Right cardiac atrium (tissue), 5 donors: ENCODE measurements at places on chromosomes 16 and 17. TPM values are rescaled to one million over a fixed set of nuclear protein-coding genes. Genes with fewer than 3 reads are reported as not detected.

Gene TMEM132E
- 0.20 TPM for total RNA-seq

Gene NPIPA1
- 76.6 TPM for total RNA-seq

Gene CARD14
- 0.20 TPM for total RNA-seq

Gene USP6
- total RNA-seq: 0.09 TPM

Gene GAST
- not detected for total RNA-seq

Gene TBX6
- total RNA-seq: 1.2 TPM

Gene ZG16
- not detected for total RNA-seq

Gene ARHGDIG
- total RNA-seq: 3.5 TPM

Gene MPV17L
- 9.7 TPM for total RNA-seq

Gene NPB
- total RNA-seq: 0.18 TPM

Gene KCNH4
- total RNA-seq: 0.28 TPM

Gene TBC1D26
- total RNA-seq: not detected

Gene ADORA2B
- 0.64 TPM for total RNA-seq

Gene BCO1
- not detected for total RNA-seq

Gene RGS11
- total RNA-seq: 23.1 TPM

Gene IL21R
- 0.65 TPM for total RNA-seq

DNA sequence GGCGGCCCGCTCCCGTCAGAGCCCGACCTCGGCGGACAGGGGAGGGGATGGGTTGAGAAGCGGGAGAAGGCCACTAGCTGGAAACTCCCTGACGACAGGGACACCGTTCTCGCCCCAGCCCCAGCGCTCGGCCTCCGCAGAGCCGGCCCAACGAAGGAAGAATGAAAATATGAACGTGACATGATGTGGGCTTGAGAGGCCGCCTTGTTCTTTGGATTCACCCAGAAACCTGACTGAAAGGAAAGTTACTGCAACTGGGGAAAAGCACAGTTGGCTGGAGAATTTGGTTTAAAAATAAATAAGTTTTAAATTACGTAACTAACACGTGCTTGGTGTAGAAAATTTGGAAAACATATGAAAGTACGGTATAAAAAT lies 21.1 kb downstream of the NPTX1 start:
- no peak for DNase-seq

- DNase-seq: no peak
These were observed 38.0 kb upstream of the CDH15 start for GRCh38 chr16:89133457-89134127.

DNA sequence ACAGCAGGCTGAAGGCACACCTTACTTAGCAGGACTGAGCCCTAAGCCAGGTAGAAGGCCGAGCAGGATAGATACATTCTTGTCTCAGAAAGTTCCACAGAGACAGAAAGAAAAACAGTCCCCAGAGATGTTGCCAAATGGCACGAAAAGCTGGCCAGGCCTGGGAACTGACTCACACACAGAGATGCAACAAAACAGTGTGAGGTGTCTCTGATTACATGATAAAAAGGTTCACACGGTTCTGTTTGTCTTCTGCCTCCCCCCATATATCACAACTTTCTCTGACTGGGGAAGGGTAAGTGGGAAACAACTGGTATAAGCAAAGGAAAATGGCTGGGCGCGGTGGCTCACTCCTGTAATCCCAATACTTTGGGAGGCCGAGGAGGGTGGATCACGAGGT lies 1.7 kb downstream of the WBP2 start:
- no peak for DNase-seq

DNA sequence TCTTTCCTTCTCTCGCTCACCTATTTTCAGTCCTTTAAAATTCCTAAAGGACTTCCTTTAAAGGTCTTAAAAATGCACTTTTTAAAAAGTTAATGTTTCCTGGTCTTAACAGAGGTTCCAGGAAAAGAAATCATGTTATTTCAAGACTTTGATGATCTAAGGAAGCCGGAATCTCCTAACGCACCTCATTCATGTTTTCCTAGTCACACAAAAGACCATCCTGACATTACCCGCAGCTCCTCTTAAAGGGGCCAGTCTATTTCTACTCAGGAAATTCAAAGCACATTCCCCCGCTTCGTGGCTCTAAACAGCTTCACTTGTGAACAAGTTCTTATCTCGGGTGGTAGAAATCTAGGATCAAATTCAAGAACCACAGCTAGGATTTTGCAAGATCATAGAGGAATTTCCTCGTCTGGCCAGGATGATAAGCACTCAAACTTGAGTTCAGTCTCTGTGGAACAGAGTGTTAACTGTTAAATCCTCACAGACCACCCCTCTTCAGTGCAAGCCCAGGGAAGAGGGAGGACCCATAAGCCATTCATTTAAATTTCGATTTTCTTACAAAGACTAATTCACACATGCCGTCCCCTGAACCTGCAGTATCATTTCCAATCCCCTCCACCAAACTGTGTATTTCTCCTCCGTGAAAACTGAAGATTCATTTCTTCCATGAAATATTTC lies 137.1 kb upstream of the AXIN2 start:
- DNase-seq: no peak

DNA sequence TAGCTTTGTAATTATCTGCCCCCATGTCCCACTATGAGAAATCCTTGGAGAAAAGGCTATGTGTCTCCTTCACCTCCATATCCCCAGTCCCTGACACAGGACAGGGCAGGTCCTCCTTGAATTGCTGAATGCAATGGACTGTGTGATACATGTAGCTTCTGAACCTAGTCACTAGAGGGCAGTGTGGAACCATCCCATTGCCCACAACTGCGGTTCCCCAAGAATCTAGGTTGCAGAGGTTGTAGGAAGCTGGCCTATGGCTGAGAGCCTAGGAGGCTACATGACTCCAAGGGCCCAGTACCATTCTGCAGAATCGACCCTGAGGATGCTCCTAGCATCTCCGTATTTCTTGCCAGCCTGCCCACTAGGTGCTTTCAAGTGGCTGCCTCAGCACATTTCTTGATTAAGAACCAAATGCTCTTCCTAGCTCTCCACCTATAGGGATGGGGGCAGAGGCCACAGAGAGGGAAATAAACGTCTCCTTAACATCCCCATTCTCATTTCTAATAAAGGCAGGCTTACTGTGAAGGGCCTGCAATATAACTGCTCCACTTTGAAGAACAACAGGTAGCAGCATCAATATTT lies 394.0 kb downstream of the CA10 start:
- no peak for DNase-seq

DNA sequence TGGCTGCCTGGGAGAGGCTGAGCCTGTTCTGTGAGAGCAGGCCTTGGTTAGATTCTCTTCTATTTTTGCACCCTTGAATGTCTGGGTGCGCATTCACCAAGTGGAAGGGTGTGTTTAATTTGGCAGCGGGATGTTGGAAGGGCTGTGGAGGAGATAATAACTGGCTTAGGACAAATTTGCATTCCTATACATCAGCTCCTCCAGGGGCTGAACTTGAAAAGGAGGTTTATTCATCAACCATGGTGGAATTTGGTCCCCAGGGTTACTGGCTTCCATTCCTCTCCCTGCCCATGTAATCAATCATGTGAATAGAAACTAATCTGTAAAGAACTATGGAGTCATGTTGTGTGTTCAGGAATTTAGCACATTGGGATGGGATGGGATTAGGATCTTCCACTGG lies 100.2 kb upstream of the FOXF1 start:
- no peak for DNase-seq

- DNase-seq: peak; percentile 88
These were observed 105.2 kb downstream of the RPTOR start for GRCh38 chr17:80649672-80650330.

- DNase-seq: peak; percentile 53
These were observed 2.7 kb upstream of the ACE start for GRCh38 chr17:63474174-63474573.

GRCh38 chr17:73261617-73261951 lies at the start of gene CPSF4L:
CPSF4L (minus strand) TSS chr17:73261880; CDS start chr17:73261818, 62 bp downstream.
- no peak for DNase-seq

DNA sequence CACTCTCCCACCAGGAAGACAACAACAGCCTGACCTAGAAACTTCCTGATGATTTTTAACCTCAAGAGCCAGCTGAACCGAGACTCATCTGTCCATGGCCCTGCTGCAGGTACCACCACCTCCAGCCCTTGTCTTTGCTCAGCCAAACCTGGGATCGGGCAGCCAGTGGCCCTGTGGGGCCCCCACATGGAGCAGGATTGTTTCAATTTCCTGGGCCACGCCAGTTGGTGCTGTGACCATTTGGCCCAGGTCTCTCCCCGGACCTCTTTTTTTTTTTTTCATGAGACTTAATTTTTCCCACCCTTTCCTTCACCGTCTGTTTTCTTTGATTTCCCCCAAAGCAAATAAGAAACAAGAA lies 8.3 kb upstream of the HOXB2 start:
- DNase-seq: no peak

- no peak for DNase-seq
These were observed 126.3 kb upstream of the HSBP1 start for GRCh38 chr16:83681381-83681956.

- peak; percentile 51 for DNase-seq
These were observed 45.6 kb downstream of the ADCY7 start for GRCh38 chr16:50311891-50312501.

GRCh38 chr17:60392845-60393702 lies 1.1 kb upstream of the USP32 start:
- peak; percentile 64 for DNase-seq

DNA sequence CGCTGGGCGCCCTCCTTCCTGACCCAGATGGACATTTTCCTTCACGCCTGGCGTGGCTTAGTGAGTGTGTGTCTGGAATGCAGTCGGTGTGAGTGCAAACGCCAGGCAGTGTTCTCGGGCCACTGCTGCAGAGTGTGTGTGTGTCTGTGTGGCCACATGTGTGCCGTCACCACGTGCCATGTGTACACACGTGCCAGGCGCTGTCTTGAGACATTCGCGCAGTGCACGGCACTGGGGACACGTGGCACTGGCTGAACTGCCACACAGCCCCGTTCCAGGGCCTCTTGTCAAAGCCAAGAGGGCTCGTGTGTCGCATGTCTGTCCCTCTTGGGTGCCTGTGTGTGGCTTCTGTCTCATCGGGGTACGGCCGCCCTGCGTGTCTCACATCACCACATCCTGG lies 28.8 kb downstream of the MAPK8IP3 start:
- no peak for DNase-seq

DNA sequence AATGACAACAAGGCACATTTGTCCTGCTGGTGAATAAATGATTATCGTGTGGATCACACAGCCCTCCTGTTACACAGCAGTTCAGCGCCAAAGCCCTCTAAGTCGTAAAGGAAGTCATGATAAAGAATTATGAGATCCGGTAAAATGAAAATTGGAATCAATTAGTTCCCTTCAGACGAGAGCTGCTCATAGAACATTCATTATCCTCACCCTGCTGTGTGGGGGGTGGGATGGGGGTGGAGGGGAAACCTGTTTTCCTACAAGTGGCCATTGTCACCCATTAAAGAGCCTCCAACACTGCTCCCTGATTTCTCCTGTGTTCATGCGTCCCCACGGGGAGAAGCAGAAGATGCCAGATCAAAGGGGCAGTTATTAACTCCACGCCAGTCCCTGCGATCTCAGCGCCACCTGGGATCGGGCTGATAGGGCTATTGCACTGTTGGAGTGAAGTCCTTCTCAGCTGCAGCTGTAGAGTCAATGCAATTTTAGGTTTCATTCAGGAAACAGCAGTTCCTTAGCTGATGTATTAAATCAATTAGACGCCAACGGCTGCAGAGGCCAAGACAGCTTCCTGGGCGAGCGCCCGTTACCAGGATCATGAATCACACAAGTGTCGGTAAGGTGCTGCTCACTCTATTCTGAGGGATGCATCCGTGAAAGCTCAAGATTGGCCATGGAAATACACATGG lies 19.2 kb upstream of the CACNG4 start:
- no peak for DNase-seq

DNA sequence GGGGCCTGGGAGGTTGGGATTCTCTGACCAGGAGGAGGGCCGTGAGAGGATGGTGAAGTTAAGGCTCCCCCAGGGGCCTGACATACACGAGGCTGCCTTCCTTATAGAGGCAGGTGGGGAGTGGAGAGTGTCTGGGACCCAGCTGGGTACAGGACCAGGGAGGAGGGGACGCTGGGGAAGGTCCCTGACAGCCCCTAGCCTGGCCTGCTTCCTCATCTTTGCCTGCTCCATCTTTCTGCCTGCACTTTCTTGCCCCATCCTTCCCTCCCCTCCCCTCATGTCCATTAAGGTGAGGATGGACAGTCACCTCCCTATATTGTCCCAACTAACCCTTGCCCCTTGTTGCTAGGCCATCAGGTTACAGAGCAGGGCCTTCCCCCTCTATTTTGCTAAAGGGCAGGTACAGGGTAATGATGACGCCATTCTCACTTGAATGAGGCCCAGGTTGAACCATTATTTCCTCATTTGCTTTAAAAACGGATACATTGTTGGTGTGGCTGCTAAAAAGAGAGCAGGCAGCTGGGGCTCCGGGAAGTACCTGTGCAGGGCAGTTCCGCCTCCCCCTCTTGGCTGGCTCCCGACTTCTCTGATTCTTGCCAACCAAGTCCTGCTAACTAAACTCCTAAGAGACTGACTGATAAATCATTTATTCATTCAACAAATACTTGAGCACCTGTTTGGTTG lies 1.3 kb downstream of the C17orf99 start:
- DNase-seq: no peak

GRCh38 chr16:28990375-28991040 lies 5.7 kb downstream of the LAT start:
- DNase-seq: peak; percentile 11

GRCh38 chr17:50328363-50329325 lies 17.3 kb upstream of the XYLT2 start:
- no peak for DNase-seq

- no peak for DNase-seq
These were observed 6.7 kb upstream of the RPL13 start for GRCh38 chr16:89553733-89554132.

GRCh38 chr16:84527532-84528269 lies 23.2 kb upstream of the MEAK7 start:
- DNase-seq: peak; percentile 49

DNA sequence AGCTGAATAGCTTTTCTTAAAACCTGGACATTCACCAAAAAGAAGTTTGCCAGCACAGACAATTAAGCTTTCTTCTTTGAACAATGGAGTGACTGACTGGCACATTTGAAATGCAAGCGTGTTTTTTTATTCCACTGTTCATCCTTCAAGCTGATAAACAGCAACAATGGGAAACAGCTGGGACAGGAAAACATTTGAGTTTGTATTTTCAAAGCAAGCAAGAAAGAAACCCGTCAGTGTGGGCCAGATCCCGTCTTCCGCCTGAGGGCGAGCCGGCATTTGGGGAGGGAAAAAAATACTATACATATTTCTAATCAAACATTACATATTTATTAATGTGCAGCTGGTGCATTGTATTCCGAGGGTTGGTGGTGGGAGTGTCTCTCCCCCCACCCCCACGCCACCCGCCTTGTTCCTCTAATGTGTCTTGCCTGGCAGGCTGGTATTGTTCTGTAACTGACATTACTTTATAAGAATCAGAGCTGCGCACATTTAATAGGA lies 94.3 kb downstream of the CYLD start:
- no peak for DNase-seq

- peak; percentile 50 for DNase-seq
These were observed 100.4 kb upstream of the FA2H start for GRCh38 chr16:74874912-74875546.

- DNase-seq: no peak
These were observed 32.8 kb upstream of the PAFAH1B1 start for GRCh38 chr17:2560658-2561057.
